ENCODE measurements at places on chromosomes 1 and 21.

DNA sequence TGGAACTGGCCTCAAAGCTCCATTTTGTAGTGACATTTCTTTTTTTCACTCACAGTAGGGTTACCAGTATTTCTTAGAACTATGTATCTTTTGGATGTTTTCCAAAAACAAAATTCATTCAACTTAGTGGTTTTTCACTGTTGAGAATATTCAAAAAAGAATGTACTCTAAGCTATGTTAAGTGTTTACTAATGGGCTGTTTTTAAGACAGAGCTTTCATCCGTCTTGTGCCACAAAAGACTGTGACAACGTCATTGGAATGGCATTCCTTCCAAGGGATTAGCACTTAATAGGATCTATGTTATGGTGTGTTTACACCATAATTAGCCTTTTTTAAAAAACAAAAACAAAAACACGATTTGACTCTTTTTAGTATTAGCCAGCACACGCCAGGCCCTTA, 66.8 kb downstream of the TTC3 start:
- no peak for DNase-seq

DNA sequence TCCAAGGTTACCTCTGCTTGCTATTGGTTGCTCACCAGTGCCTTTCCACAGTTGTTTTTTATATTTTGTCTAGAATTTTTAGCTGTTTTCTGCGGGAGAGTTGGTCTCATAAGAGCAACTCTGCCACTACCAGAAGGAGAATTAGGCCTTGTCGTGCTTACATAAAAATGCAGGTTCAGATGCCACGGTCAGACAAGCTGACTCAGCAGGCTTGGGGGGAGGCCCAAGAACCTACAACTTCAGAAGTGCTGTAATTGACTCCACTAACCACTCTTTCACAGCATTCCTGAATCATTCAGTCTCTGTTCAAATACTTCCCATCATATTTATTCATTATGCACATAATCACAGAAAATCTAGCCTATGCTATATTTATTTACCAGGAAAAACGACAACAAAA, 23.1 kb upstream of the YRDC start:
- no peak for DNase-seq

GRCh38 chr1:152870831-152871730, 7.0 kb upstream of the SMCP start:
- peak; percentile 45 for DNase-seq

- peak; percentile 36 for DNase-seq
These were observed 150.6 kb upstream of the ZC3H12A start for GRCh38 chr1:37323486-37324377.

- DNase-seq = no peak
These were observed 98.0 kb downstream of the FGGY start for GRCh38 chr1:59394706-59395425.

GRCh38 chr1:15820478-15820877, 13.0 kb upstream of the UQCRHL start:
- no peak for DNase-seq

DNA sequence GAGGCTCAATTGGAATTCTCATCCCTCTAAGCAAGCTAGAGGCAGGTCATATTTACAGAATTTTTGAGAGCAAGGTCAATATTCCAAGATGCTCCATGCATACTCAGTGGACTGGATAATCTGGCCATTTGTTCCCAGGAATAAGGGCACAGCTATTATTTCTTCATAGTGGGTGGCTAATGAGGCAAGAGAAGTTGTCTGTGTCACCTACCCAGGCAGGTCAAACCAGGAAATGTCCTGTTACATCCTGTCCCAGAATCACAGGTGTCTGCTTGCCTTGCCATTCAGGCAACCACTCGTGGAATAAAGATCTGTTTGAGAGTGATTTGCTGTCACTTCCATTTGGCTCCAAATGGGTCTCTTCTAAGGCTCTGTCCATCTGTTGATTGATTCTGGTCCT, 85.2 kb upstream of the ZP4 start:
- no peak for DNase-seq

GRCh38 chr1:16073490-16074119, at the start of gene FAM131C:
Gene FAM131C (minus strand): TSS chr1:16073651. CDS start chr1:16073442, 209 bp downstream.
- DNase-seq = peak; percentile 46

DNA sequence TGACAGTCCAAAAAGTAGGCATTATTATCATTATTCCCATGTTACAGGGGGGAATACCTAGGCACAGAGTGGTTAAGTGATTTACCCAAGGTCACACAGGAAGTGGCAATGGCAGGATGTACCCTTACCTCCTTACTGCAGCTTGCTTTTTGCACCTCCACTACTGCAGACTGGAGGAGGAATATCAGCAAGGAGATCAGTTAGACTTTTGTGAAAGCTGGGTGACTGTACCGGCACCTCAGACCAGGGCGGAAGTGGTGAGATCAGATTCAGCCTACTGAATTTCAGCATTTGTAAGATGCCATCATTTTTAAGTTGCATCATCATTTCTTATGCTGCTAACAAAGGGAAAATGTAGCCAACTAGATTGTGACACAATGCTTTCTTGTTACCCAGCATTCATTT, 4.5 kb downstream of the ADARB1 start:
- no peak for DNase-seq

- no peak for DNase-seq
These were observed 3.0 kb upstream of the PM20D1 start for GRCh38 chr1:205852969-205853368.

- DNase-seq = no peak
These were observed 473.3 kb upstream of the PLXNA2 start for GRCh38 chr1:208717525-208717924.

GRCh38 chr1:40310983-40311642, 6.0 kb downstream of the COL9A2 start:
- no peak for DNase-seq

DNA sequence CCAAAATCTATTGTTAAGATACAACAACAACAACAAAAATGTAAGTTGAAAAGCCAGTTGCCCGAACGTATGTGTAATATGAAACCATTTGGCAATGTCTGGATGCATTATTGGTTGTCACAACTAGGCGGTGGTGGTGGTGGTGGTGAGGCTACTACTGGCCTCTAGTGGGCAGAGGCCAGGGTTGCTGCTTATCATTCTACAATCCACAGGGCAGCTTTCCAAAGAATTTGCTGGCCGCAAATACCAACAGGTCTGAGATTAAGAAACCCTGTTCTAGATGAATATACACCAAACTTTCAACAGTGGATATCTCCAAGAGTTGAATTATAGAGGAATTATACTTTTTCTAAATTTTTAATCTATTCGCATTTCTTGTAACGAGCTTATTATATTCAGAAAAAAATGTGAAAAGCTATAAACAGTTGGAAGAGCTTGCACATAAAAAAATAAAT, 26.8 kb upstream of the ZNF697 start:
- no peak for DNase-seq

GRCh38 chr1:115980998-115981993, 5.0 kb downstream of the SLC22A15 start:
- peak; percentile 34 for DNase-seq

GRCh38 chr1:29639156-29639736, 402.9 kb downstream of the PTPRU start:
- no peak for DNase-seq

DNA sequence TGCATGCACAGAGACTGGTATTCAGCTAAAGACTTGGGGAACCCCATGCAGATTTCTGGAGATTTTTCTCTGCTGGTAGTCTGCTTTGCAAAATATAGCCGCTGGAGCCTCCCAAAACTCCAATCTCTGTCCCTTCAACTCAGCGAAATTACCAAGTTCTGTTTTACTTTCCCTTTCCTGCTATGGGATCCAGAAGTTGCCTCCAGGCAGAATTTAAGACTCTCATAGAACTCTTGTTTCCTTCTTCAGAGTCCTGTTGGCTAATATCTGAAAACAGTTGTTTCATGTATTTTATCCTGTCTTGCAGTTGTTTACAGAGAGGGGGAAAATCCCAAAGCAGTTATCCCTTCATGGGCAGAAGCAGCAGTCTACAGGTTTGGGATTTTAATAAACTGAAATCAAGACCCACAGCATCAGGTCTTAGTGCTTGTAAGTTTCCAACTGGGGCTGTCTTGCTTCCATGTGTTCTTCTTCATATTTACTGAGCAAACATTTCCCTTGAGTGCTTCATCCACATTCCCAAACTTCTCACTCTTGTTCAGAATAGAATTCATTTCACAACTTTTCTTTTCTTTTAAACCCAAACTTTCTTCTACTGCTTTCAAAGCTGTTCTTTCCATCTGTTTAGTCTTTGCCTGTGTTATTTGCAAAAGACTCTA, 221.3 kb upstream of the DMRTA2 start:
- DNase-seq = no peak

GRCh38 chr1:44089371-44090048, 29.1 kb upstream of the KLF17 start:
- DNase-seq = no peak

GRCh38 chr1:222788402-222789156, 26.3 kb upstream of the DISP1 start:
- no peak for DNase-seq

DNA sequence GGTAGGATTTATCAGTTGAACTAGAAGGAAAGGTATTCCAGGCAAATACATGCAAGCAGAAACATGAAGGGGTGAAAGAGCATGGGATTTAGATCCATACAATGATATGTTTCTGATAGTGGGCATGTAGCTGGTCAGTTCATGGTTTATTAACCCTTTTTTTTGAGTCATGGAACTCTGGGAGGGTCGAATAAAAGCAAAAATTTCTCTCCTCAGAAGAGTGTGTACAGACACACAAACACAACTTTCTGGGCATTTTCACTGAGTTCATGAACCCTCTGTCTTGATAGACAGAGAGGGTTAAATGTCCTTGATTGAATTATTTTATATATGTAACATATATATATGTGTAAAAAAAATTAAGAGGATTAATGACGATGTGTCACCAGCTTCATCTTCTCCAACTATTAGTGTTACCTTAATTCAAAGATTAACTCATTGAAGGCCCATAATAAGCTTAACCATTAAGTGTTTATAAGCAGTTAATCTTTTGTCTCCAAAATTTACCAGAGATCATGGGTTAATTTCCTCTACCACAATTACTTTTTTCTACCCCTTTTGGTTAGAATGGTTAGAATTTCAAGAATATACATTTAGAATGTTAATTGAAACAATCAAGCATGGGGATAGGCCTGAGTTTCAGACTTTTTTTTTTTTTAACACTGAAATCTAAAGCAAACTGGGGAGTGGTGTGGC, 4.6 kb downstream of the JUN start:
- no peak for DNase-seq

GRCh38 chr1:228278432-228278941, 70.6 kb downstream of the OBSCN start:
- DNase-seq = no peak

- no peak for DNase-seq
These were observed 9.9 kb downstream of the PIGV start for GRCh38 chr1:26797627-26798026.

DNA sequence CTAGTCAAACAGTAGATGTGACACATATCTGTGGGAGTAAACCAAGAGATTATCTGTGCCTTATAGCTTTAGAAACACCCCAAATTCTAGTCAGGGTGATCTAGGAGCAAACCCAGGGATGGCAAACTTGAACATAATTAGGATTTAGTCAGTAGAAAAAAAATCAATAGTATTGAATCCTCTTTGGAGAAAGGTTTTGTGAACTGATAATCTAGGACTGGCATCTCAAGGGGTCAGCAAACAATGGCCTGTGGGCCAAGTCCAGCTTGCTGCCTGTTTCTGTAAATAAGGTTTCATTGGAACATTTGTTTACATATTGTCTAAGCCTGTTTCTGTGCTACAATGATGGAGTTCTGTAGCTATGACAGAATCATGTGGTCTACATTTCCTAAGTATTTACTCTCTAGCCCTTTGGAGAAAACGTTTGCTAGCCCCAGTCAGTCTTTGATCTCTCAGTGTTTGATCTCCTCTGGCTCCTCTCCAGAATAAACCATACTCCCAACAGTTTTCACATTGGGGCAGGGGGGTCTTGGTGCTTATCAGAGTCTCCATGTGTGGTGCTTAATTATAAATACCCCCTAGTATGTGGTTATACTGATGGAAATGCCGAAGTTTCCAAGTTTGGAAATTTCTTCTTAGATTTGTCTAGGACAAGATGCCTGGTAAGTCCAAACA, 385.8 kb downstream of the NTNG1 start:
- no peak for DNase-seq

GRCh38 chr1:157198619-157199420, 60.6 kb upstream of the ETV3 start:
- DNase-seq = no peak

DNA sequence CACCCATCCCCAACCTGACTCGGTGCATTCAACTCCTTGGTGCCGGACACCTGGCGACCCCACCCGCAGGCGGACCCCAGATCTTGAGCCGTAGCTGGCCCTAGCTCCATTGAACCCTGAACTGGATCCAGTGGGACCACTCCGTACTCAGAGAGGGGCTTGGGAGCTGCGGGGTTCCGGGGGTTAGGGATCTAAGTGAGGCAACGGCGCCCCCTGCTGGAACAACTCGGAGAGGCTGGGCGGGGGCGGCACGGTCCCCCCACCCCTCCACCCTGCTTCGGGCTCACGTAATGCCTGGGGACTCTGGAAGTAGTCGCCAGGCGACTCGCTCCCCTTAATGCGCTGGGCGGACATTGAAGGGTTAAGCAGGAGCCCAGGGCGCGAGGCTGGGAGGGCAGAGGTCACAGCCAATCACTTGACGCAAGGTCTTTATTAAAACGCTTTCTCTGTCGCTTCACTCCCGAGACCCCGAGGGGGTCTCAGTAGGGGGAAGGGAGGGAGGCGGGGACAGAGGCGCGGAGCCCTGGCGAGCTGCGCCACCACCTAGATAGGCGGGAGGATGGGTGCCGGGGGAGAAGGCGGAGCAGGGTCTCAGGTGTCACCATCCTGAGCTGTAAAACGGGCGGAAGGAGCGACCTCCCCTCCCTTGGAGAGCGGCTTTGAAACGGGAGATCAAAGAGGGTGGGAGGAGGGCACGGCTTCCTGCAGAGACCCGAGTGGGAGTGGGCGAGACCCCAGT, 704 bp upstream of the CRABP2 start:
- DNase-seq = peak; percentile 62

- no peak for DNase-seq
These were observed 84.1 kb downstream of the PGBD5 start for GRCh38 chr1:230342019-230342418.

DNA sequence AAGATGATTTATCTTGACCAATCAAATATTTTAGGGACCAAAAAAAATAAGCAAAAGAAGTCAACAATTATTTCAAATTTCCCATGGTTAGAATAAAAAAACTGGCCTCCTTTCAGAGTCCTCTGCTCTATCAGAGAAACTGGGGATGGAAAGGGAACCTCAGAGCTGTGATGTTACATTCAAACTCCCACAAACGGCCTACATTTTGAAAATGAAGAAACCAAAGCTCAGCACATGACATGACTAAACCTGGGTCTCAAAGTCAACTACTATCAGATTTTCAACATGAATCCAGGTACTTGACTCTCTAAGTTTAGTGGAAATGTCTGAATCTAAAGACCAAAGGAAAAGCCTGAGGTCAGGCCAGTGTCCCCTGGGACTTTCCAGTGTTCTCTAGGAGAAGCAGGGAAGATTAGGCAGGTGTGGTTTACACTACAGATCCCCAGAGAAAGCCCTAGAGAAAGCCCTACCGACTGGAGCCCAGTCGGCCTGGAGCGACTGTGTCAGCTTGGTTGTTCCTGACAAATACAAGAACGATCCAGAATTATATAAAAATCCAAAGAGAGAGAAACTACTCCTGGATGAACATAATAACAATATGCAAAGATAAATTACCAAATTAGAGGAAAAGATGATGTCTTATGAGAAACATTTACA, 24.8 kb downstream of the JAK1 start:
- DNase-seq = no peak
